ENCODE measurements at places on chromosomes 4 and X. TPM values are rescaled to one million over a fixed set of nuclear protein-coding genes. Genes with fewer than 3 reads are reported as not detected.

GSX2 gene
- not detected for total RNA-seq

SYNPO2 gene
- 31.3 TPM for total RNA-seq

ADAMTS3 gene
- total RNA-seq, result 2.6 TPM

LRP2BP gene
- 0.83 TPM for total RNA-seq

PRKG2 gene
- total RNA-seq, result 0.26 TPM

SLC10A7 gene
- total RNA-seq, result 19.4 TPM

CFAP99 gene
- total RNA-seq, result not detected

ZFX gene
- total RNA-seq, result 92.6 TPM

PLXNB3 gene
- total RNA-seq, result 2.2 TPM

IGFBP7 gene
- total RNA-seq, result 450 TPM

SPARCL1 gene
- 95.8 TPM for total RNA-seq

EFHC2 gene
- total RNA-seq, result 0.82 TPM

NDP gene
- total RNA-seq, result not detected

DUX4 gene
- total RNA-seq, result not detected

H2BW2 gene
- total RNA-seq, result not detected

PABPC5 gene
- total RNA-seq, result 2.8 TPM

PLCXD1 gene
- 13.0 TPM for total RNA-seq

All from spleen (tissue), 13 donors.